ENCODE measurements at places on chromosomes 6 and 20. TPM values are rescaled to one million over a fixed set of nuclear protein-coding genes. Genes with fewer than 3 reads are reported as not detected.

- DNase-seq: no peak
Measured at GRCh38 chr6:55108134-55109130, 65.9 kb upstream of the HCRTR2 start.

DNA sequence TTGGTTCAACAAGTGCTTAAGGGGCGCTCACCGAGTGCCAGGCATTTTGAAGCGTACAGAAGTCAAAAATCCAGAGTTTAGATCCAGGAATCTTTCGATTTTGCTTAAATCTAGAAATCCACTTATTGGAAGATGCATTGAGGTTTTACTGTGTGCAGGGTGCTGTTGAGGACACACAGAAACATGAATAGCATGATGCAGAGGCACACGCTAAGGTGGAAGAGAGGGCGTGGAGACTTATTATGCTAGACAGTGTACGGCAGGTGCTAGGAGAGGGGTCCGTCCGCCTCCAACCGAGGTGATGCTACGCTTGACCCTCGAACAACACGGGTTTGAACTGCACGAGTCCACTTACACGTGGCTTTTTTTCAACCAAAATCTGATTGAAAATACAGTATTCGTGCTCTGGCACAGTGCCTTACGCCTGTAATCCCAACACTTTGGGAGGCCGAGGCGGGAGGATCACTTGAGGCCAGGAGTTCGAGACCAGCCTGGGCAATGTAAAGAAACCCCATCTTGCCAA, 1.0 kb upstream of the KIF13A start:
- no peak for DNase-seq

DNA sequence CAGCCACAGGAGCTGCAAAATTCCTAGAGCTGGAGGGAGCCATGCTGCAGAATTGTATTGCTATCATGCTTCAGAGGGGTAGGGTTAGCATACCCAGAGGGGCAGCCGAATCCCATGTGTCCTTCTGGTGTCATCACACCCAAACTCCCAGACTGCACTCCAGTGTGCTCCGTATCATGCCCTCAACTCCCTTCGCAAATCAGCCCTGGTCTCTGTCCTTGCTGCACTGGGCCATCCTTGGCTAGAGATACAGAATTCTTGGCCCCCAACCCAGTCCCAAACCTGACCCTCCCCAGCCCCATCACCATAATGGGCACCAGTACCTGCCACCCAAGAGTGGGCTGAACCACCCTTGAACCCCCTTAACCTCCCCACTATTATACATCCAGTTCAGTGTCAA, 138.3 kb downstream of the ANKRD60 start:
- no peak for DNase-seq

DNA sequence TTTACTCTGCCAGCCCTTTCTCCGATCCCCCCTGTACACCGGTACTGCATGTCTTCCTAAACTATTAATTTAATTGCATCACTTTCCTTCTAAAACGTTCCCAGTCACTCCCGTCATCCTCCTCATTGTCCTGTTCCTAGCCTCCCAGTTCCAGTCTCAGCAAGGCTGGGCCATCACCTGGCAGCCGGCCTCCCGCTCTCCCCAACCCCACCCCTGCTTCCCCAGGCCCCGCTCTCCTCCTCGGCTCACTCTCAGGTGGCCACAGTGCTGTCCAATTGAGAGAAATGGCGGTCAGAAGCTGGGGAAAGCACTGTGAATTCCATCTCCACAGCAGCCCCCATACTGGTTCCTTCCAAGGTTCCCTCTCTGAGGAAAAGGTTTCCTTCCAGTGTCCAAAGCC, 8.9 kb downstream of the PDE10A start:
- DNase-seq: no peak

GRCh38 chr20:34083137-34083536, 28.9 kb downstream of the EIF2S2 start:
- peak; percentile 56 for DNase-seq

DNA sequence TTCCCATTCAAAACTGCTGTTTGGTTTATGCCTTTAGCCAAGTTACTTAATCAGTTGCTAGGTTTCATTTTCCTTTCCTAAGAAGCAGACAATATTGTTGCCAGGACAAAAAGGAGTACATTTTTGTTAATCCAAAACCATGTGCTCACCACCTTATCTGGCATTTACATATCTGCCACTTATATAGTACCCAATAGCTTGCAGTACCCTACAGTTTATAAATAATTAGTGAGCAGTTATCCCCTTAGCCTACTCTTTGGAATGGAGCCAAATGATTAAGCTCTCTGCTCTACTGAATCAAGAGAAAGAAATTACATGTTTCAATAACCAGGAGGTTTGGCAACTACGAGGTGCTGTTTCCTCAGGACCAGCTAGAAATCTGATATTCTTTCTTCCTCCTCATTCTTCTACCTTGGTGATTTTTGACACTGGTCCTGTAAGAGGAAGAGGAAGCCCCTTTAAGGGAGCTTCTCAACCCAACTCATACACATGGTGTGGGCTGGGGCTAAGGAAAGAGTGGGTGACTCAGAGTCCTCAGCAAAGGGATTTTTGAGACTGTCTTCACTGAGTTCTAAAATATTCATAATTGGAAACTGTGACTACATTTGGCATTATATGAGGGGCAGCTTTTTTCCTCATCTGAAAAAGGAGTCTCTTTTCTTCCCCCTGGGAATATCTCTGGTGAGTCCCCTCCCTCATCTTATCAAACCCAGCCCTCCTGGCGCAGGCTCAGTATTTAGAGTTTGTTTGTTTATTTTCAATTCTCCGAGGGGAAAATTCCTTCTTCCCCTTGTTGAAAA, 1.5 kb downstream of the ZNFX1 start:
- DNase-seq: no peak

DNA sequence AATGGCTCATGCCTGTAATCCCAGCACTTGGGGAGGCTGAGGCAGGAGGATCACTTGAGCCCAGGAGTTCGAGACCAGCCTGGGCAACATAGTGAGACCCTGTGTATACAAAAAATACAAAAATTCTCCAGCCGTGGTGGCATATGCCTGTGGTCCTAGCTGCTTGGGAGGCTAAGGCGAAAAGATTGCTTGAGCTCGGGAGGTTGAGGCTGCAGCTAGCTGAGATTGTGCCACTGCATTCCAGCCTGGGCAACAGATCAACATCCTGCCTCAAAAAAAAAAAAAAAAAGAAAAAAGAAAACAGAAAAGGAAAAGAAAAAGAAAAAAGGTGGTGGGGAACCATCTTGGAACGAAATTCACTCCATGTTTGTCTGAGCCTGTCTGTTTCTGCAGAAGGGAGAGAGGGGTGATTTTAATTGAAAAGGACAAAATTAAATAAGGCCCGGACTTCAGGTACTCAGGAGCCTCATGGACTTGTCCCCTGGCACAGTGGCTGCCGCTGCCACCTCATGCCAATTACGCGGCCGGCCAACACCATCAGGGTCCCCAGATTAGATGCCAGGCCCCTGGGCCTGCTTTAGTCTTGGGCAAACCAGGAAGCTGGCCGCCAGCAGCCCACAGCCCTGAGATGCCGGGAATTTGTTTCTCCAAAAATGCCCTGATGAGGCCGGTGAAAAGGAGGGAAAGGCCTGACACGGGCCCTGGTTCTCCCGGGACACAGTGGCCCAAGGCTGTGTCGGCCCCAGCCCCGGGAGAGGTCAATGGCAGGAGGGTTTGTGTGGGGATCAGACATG, 37.8 kb upstream of the STX16 start:
- no peak for DNase-seq

DNA sequence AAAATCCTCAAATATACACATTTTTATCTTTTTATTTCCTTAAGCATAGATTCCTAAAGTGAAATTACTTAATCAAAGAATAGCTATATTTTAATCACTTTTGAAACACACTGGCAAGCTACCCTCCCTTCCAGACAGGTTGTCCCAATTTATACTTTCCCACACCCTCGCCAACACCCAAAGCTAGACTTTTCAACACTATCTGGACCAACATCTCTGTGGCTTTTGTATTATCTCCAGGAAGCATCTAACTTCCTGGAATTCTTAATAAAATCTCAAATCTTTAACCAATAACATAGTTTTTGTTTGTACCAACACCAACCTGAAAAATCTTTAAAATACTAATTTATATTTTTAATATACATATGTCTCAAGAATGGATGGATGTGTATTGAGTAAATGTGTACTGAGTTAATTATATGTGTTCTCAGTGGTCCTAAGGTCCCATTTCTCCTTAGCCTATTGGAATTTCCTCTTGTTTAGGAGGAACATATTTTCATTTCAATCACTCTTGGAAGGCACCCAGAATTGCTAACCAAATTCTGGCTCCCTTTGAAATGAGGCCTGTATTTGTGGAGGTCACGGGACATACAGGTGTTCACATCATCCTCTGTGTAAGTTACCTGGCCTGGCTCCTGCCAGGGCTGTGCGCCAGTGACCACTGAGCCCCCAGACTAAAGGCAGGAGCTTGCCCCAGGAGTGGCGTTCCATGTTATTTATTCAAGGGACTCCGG, 17.4 kb upstream of the GFOD1 start:
- no peak for DNase-seq

DNA sequence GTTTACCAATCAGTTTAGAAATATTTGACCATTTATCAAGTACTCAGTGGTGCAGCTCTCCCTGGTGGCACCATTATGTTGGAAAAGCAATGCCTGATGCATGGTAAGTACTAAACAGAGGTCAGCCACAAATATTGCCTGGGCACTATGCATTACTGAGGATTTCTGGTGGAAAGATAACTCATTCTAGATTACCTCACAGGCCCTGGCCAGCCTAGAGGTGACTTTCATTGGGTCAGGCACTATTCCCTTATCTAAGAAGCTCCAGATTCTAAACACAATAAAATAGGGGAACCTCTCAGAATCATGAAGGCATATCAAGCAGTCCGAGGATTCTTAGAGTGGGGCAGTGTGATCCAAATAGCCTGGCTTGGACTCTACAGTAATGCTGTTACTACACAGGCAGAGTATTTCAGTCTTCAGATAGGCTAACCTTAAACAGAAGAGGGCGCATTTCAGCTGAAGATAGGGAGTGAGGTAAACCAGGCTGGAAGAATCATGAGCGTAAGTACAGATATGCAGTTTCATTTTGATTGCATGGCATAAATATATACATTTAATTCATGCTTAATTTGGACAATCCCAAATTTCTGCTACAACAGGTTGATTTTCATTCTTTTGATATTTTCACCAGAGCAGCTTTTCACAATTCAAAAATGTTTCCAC, 12.1 kb downstream of the LGSN start:
- DNase-seq: no peak

The OPN5 gene
- not detected for total RNA-seq

The RIN2 gene
- 24.2 TPM for total RNA-seq

The FAM209A gene
- 0.28 TPM for total RNA-seq
